Stimulated activated CD8-positive, alpha-beta memory T cell treated with anti-CD3 and anti-CD28 coated beads, Interleukin-2, amount 100 ng/mL, for 48 hours (primary cell): ENCODE measurements at places on chromosomes 2 and 18.

DNA sequence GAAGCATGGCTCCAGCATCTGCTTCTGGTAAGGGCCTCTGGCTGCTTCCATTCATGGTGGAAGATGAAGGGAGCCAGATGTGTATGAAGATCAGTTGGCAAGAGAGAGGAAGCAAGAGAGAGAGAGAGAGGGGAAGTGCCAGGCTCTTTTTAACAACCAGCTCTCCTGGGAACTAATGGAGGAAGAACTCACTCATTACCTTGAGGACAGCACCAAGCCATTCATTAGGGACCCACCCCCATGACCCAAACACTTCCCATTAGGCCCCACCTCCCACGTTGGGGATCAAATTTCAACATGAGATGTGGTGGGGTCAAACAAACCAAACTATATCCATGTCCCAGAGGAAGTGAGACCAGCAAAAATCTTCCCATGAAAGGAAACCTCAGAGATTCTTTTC is 124.8 kb upstream of the SIX2 start:
- no peak for DNase-seq

DNA sequence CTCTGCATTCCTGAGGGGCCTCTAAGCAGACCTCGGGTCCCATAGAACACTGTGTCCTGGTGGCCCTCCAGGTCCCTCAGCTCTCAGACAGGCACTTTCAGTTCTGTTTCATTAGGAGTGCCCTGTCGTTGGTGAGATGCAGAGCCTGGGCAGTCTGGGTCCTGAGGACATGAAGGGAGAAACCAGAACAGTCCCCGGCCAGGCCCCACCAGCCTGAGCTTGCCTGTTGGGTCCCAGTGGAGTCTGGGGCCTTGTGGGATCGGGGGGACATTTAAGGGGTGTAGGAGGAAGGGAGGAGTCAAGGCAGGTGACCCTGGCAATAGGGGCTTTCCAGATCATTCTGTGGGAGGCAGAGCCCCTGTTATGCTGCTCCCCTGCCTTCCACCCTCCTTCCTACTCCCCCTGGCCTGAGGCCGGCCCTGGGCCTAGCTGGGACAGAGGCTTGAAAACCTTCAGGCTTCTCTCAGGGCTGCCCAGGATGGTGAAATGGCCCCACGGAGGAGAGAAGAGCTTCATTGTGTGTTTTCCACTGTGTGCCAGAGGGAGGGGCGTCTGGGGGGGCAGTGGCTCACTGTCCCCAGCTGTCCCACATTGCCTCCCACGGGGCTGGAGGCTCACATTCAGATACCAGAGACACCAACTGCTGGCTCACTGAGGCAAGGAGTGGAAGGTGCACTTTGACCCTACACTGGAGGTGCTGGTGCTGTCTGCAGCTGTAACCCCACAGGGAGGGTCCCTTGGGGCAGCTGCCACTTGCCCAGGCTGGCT is 26.6 kb upstream of the CATIP start:
- no peak for DNase-seq

- DNase-seq: no peak
These were observed 22.2 kb downstream of the TANC1 start for GRCh38 chr2:158990397-158991214.

- no peak for DNase-seq
These were observed 902 bp downstream of the MCFD2 start for GRCh38 chr2:46914578-46915230.

GRCh38 chr2:184316921-184317320 is 281.4 kb upstream of the ZNF804A start:
- no peak for DNase-seq
